ENCODE measurements at places on chromosomes 12 and 14. TPM values are rescaled to one million over a fixed set of nuclear protein-coding genes. Genes with fewer than 3 reads are reported as not detected.

DNA sequence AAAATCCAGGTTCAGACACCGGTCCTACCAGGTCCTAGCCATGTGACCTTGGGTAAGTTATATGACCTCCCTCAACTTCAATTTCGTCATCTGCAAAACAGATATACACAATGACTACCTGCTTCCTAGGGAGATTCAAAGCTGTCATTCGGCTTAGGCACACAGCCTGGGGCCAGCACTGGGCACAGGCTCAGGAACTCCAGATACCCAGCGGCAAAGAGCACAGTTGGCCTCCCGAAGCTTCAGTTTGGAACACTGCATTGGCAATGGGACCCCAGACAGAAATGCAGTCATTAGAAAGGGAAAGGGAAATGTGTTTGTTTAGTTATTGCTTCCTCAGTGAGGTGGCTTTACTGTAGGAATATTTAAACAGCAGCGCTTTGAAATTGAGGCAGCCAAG lies 11.4 kb downstream of the PLEKHG6 start:
- no peak for DNase-seq

DNA sequence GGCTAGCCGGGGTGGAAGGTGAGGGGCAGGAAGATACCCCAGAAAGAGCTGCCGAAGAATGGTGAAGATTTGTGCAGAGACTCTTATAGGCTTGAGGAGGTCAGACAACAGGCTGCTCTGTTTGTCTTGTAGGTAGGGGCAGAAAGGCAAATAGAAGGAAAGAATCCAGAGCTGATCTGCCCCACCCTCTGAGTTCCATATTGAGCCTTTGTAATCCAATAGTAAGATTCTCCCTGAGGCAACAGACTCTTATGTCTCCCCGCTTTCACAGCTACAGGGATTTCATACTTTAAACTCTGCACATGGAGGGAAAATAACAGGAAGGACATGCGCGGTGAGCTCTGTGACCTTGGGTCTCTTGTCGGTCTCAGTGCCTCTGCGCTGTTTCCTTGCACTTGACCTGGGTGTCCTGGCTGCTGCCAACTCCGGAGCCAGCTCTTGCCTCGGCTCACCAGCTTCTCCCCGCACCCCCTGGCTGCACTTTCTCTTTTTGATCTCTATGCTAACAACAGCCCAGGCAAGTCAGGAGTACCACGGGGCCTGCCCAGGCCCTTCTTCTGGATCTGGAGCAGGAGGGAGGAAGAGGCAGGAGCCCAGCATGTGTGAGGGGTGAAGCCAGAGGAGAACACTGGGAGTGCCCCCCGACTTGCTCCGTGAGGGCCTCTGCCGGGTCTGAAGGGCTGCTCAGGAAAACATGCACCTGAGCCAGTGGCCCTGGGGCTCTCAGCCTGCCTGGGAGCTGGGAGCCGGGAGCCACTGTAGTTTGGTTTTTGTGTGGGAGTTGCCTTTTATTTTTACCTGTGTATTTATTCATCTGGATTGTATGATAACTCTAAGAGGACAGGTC lies 75.8 kb downstream of the PPP1R36 start:
- no peak for DNase-seq

The C14orf180 gene
- total RNA-seq, result not detected

GRCh38 chr12:111010061-111010460 lies 89.7 kb upstream of the MYL2 start:
- DNase-seq, result no peak

DNA sequence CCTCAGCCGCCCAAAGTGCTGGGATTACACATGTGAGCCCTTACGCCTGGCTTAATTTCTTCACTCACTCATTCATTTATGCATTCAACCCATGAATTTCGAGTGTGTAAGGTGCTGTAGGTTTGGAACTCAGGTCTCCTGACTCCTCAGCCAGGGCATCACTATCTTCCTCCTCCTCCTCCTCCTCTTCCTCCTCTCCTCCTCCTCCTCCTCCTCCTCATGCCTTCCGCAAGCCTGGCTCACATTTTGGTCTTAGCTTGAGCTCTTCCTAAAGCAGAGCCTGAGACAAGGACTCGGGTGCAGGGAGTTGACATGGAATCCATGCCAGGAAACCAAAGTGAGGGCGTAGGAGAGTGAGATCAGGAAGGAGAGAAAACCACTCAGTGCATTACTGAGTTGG lies 20.8 kb upstream of the CHGA start:
- no peak for DNase-seq

The LRFN5 gene
- 0.97 TPM for total RNA-seq

The EPYC gene
- not detected for total RNA-seq

- no peak for DNase-seq
These were observed 49.1 kb upstream of the OTOGL start for GRCh38 chr12:80050236-80050635.

The KRT6A gene
- not detected for total RNA-seq

GRCh38 chr14:74557691-74558090 lies 54.3 kb downstream of the LTBP2 start:
- DNase-seq, result no peak

The AACS gene
- 42.5 TPM for total RNA-seq

The RPGRIP1 gene
- not detected for total RNA-seq

GRCh38 chr14:71554959-71555612 lies 377.1 kb upstream of the RGS6 start:
- DNase-seq, result peak; percentile 25

The SSPN gene
- total RNA-seq, result 11.6 TPM

- DNase-seq, result no peak
These were observed 137.8 kb upstream of the GSC start for GRCh38 chr14:94907626-94908261.

The KRT78 gene
- total RNA-seq, result not detected

- no peak for DNase-seq
These were observed 83.3 kb downstream of the SCARB1 start for GRCh38 chr12:124780336-124780735.

- no peak for DNase-seq
These were observed 681.4 kb upstream of the FBXO33 start for GRCh38 chr14:40113671-40114070.

GRCh38 chr14:97644365-97644764 lies 847.2 kb downstream of the VRK1 start:
- no peak for DNase-seq

GRCh38 chr12:1650978-1651361 lies 21.9 kb downstream of the WNT5B start:
- no peak for DNase-seq

- no peak for DNase-seq
These were observed 81.1 kb downstream of the ESR2 start for GRCh38 chr14:64213086-64213485.

The ANO2 gene
- total RNA-seq, result 0.43 TPM

- DNase-seq, result no peak
These were observed 27.4 kb downstream of the RAB21 start for GRCh38 chr12:71782017-71782416.

- no peak for DNase-seq
These were observed 10.8 kb downstream of the DLK1 start for GRCh38 chr14:100737526-100737925.

The SYT1 gene
- 3.9 TPM for total RNA-seq

DNA sequence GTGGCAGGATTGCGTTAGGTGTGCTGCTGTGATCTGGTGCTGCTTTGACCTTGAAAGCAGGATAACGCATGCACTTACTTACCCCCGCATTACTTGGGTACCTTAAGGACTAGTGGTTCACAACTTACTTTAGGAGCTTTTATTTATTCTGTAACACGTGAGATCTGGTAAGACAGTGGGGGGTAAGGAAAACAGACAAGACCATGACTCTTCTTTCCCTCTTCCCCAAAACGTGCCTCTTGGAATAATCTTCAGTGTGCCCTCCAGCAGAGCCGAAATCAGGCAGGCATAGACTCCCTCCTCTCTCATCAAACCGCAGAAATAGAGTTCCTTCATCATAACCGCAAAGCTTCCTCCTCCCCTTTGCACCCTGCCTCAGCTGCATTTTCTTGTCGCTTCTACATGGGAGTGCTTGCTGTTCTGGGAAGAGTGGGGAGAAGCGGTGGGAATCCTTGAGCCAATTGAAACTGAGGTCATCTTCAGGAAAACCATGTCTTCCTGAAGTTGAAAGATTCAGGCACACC lies 43.4 kb downstream of the RAD52 start:
- DNase-seq, result no peak

The PRPF40B gene
- 11.3 TPM for total RNA-seq

The TAS2R13 gene
- 3.9 TPM for total RNA-seq

The MYO1H gene
- total RNA-seq, result not detected

The EDDM3A gene
- not detected for total RNA-seq

- peak; percentile 20 for DNase-seq
These were observed 35.4 kb upstream of the LTA4H start for GRCh38 chr12:96070670-96071279.

- DNase-seq, result no peak
These were observed 38.4 kb upstream of the ELK3 start for GRCh38 chr12:96155781-96156180.

DNA sequence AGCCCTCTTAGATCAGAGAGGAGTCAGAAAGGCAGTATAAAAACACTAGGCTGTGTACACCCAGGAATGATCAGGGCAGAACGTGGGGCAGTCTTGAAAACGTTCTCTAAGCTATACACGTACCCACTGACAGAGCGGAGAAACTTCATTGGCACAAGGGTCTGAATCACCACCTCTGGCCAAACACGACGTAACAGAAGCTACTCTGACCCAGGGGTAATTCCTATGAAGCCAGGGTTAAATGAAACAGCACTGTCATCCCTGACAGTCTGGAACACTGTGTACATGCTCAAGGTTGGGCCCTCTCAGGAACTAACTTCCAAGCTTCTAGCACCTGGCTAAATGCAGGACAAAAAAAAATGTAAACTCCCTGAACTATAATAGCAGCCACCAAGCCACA lies 38.4 kb downstream of the PARP11 start:
- DNase-seq, result no peak

DNA sequence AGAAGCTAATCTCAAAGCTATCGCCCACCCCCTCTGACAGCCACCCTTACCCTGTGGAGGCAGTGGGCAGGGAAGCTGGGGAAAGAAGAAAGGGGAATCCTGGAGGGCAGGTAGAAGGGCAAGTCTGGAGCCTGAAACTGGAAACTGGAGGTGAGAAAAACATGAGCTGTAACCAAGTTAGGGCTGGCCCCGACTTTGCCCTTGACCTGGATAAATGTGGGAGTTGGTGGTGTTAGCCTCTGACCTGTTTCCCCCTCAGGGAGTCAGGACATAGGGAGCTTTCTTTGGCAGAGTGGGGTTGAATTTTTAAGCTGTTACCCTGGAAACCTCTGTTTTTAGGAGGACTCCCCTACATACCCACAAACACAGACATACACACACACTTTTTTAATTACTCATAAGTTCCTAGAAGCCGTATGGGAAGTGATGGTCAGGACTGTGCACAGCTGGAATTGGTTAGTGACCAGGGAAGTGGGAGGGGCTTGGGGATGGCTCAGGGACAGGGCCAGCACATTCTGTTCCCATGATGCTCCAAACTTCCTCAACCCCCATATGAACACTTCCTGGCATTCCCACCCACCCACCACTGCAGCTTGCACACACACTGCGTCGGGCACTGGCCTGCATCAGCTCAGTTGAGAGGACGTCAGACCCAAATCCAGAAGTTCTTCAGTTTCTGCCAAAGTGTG lies 5.0 kb upstream of the MMP19 start:
- DNase-seq, result peak; percentile 100

The CELA1 gene
- not detected for total RNA-seq

The DBX2 gene
- not detected for total RNA-seq
